Astrocyte (in vitro differentiated cells and primary cell): ENCODE measurements at places on chromosomes 6 and 20. TPM values are rescaled to one million over a fixed set of nuclear protein-coding genes. Genes with fewer than 3 reads are reported as not detected.

DNA sequence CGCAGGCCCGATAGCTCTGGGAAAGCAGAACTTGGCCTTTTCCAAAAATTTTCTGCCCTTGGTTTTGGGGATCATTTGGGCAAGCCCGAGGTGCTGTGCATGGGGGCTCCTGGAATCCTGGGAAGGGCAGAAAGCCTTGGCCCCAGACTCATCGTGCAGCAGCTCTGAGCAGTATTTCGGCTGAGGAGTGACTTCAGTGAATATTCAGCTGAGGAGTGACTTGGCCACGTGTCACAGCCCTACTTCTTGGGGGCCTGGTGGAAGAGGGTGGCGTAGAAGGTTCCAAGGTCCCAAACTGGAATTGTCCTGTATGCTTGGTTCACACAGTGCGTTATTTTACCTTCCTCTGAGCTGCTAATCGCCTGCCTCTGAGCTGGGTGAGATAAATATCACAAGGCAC, 1.1 kb upstream of the BMP2 start:
- DNase-seq = no peak

GRCh38 chr6:11381801-11382513, 149.5 kb upstream of the NEDD9 start:
- DNase-seq = no peak

GRCh38 chr20:20205141-20205861, 153.0 kb downstream of the CFAP61 start:
- no peak for DNase-seq

- peak; percentile 86 for DNase-seq
These were observed 65.5 kb downstream of the SYNJ2 start for GRCh38 chr6:158047127-158047518.

- no peak for DNase-seq
These were observed 193.7 kb downstream of the GPX5 start for GRCh38 chr6:28719275-28719940.

DNA sequence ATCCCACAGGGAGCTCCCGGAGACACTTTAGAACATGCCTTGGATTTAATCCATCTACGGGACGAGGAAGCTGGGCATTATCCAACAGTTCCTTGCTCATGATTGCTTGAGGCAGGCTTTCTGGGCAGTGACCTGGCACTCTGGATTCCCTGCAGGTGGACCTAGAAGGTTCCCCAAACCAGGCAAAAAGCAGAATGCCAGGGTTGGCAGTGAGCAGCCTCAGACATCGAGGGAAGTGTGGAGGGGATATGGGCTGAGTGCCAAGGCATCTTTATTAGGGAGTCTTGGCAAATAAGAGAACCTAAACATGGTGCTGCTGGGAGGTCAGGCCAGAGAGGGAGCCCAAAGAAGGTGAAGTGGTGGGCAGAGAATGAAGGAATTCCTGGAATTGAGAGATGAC, 158.5 kb downstream of the CD83 start:
- no peak for DNase-seq

GRCh38 chr6:44057238-44057930, 69.9 kb downstream of the MRPL14 start:
- DNase-seq = no peak

- no peak for DNase-seq
These were observed 173.9 kb upstream of the PMEPA1 start for GRCh38 chr20:57883761-57884160.

DNA sequence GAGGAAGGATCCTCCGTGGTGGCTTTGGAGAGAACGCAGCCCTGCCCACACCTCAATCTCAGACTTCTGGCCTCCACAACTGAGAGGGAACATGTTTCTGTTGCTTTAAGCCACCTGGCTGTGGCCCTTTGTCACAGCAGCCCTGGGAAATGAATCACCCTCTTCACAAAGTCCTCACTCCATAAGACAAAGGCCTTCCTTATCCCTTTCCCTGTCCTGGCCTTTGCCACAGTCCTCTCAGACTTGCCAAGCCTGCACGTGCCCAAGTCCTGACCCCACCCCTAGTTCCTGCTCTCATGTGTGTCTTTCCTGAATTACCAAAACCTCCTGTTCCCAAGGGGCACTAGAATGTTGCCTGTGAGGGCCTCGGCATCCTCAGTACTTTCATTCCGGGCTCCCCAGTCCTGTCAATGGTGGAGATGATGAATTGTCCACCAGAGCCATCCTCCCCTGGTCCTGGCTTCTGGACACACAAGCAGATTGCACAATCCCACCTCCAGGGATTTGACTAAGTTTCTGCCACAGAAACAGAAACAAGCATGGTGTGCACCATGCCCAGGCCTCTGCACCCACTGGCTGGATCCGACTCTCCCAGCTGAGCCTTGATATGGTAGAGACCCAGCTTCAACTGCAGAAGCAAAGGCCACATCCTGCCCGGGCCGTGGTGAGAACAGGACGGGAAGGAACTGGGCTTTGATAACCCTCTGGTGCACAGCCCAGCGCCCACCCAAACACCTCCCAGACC, 232.6 kb upstream of the PDE10A start:
- DNase-seq = no peak

DNA sequence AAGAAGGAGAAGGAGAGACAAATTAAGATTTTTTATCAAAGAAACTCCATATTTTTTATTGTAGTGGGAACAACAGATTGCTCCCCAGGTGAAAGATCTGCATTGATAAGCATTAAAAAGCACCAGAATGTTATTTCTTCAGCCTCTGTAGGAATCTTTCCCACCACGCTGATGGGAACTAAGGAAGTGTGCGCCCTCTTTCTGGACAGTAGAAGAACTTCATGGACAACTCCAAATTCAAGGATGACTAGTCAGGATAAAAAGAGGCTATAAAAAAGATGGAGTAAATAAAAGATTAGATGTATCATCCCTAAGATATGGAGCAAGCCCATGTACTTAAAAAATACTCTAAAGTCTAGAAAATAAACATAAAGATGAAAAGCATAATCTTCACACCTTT, 45.8 kb upstream of the PAK5 start:
- DNase-seq = no peak

DNA sequence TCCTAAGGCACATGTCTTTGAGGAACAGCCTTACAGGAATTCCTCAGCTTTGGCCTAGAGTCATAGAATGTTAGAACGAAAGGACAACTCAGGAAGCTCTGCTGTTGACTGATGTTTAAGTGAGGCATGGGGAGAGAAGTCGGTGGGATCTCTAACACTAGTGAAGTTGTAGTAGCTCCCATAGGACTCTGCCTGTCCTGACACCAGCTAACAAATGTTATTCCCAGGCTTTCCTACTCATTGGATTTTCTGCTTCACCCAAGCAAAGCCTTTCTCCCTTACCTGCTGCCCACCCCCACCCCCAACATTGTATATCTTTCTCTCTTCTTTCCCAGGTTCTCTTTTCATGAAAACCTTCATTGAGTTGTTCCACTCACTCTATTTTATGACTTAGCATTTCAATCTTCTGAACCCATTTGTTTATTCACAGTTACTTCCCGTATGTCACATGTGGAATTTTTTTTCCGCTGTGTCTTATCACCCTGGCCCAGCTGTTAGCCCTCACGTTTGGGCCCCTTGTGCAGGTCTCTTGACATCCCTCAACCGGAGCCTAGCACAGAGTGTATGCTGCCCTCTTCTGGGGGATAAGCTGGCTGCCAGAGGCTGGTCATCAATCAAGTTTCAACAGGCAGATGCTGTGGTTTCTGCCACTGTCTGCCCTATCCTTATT, 39.2 kb upstream of the RNF8 start:
- peak; percentile 26 for DNase-seq

DNA sequence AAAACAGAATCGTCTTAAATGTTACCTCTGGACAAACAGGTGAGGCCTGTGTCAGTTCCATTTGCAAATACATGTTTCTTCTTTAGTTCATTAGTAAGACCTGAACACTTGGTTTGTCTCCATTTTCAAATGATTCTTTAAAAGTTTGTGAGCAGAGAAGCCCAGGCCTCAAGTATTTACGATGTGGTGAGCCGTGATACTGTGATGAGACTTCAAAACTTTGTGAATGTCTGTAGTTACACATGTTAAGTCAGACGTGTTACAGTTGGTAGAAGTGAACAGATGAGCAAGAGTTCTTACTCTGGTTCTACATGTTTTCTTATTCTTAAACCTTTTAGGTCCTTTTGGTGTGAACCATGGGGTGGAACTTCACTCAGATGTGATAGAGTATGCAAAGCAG, 8.5 kb downstream of the PCMTD2 start:
- DNase-seq = no peak

DNA sequence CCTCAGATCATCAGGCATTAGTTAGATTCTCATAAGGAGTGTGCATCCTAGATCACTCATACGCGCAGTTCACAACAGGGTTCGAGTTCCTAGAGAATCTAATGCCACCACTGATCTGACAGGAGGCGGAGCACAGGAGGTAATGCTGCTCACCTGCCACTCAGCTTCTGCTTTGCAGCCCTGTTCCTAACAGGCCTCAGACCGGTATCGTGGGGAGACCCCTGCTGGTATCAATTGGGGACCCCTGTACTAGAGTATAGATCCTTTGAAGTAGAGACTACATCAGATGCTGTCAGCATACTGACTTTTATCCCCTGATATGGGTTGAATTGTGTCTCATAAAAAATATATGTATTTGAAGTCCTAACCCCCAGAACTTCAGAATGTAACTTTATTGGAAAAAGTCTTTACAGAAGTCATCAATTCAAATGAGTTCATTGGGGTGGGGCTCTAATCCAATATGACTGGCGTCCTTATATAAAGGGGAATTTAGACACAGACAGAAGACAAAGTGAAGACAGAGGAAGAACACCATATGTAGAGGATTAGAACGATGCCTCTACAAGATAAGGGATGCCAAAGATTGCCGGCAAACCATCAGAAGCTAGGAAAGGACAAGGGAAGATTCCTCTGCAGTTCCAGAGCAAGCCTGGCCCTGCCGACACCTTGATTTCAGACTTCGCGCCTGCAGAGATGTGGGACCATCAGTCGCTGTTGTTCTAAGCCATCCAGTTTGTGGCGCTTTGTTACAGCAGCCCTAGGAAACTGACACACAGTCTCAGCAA, 104.4 kb upstream of the BTBD3 start:
- DNase-seq = no peak

- peak; percentile 73 for DNase-seq
These were observed 27.6 kb upstream of the SRF start for GRCh38 chr6:43143235-43144128.

- no peak for DNase-seq
These were observed 631 bp upstream of the PGBD1 start for GRCh38 chr6:28280595-28281287.

DNA sequence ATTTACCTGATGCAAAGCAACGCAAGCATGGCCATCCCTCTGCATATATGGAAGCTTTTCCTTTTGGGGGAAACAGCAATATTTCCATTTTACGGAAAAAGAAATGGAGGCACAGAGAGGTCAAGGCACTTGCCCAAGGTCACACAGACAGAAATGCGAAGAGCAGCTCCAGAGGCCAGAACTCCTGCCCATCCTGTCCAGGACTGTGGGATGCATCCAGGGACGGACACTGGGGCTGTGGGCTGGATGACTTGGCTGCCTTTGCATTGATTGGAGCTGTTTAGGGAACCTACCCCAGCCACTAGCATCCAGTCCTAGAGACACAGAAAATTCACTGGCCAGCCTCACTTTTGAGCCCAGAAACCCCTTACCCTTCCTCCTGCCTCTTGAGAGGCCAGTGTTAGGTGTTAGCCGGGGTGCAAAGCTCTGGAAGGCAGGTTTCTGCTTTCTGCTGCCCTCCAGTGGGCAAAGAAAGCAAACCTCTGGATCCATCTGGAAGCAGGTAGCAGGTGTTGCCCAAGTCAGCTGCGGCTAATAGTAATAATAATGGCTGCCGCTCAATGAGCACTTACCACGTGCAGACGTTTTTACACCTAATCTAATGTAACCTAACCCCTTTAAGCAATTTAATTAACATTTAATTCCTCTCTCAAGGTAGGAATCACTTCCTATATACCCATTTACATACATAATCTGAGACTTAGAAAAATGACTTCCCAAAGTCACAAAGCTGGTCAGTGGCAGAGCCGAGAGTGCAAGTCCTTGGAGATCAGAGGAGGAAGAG, 31.7 kb upstream of the CCN5 start:
- no peak for DNase-seq

DNA sequence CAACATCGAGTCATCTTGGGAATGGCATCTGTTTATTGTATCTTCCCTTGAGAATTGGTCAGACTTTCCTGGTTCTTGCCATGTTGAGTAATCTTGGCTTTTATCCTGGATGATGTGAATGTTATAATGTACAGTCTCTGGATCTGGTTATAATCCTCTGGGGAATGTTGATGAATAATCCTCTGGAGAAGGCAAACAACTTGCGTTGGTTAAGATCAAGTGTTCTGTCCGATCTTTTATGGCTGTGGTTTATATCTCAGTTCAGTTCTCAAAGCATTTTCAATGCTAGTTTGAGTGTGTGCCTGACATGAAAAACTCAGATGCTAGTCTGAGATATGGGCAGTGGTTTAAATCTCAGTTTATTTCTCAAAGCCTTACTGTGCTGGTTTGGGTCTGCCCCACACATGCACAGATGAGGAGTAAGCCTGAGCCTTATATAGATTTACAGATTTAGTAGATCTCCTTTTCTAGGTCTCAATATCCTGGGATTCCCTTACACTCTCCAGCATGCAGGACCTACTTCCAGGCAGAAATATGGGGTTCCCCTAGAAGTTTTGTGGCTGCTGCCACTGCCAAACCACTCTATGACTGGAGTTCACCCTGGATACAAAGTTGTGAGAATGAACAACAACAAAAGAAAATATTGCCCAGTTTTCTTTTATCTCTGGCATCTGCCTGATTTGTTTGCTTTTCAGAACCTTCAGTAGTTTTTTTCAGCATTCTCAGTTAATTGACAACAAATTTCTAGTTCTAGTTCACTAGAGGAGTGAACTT, 191.8 kb upstream of the MAN1A1 start:
- peak; percentile 99 for DNase-seq

- peak; percentile 3 for DNase-seq
These were observed 1241.1 kb upstream of the EYS start for GRCh38 chr6:66948106-66948505.

DNA sequence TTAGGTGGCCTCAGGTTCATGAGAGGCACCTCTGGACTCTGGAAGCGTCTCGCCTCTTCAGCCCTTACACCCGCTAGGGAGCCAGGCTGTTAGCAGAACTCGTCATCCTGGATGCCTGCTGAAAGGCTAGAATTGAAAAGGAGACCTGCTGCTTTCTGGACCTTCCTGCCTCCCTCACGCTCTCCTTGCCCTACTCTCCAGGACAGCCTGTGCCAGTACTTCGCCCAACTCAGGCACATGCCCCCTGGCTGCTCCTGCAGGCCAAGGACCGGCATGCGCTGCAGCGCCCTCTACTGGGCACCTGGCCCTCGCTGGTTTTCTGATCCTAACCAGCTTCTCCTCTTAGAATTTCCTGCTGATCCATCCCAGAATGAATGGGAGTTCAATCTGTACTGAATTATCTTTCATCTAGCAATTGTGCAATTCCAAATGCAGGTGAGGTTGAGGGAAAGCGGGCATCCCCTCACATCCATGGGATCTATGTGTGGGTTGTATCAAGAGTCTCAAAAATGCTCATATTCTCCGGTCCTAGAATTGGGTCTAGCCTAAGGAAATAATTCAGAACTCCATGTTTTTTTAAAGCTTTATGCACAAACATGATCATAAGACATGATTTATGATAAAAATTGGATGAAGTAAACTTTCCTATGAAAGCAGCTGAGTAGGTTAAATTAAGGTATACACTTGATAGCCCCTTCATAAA, 78.0 kb downstream of the PTPN1 start:
- no peak for DNase-seq

- peak; percentile 81 for DNase-seq
These were observed 612.3 kb downstream of the UTRN start for GRCh38 chr6:144897441-144897921.

HLA-DRA gene
- total RNA-seq = not detected in 2 replicates

CAP2 gene
- total RNA-seq = 49.1 and 55.3 TPM in 2 replicates

LAMA4 gene
- total RNA-seq = 2.0 and 5.0 TPM in 2 replicates

ZC2HC1B gene
- not detected in 2 replicates for total RNA-seq

RFX6 gene
- not detected in 2 replicates for total RNA-seq

RAB44 gene
- total RNA-seq = 0.14 and 0.16 TPM in 2 replicates

POPDC3 gene
- 8.6 and 9.1 TPM in 2 replicates for total RNA-seq

IL17F gene
- not detected in 2 replicates for total RNA-seq

KHDRBS2 gene
- total RNA-seq = not detected in 2 replicates
